Stimulated activated CD4-positive, alpha-beta T cell treated with anti-CD3 and anti-CD28 coated beads, Interleukin-2, amount 100 ng/mL, for 24 hours (primary cell): ENCODE measurements at places on chromosomes 5 and 9.

DNA sequence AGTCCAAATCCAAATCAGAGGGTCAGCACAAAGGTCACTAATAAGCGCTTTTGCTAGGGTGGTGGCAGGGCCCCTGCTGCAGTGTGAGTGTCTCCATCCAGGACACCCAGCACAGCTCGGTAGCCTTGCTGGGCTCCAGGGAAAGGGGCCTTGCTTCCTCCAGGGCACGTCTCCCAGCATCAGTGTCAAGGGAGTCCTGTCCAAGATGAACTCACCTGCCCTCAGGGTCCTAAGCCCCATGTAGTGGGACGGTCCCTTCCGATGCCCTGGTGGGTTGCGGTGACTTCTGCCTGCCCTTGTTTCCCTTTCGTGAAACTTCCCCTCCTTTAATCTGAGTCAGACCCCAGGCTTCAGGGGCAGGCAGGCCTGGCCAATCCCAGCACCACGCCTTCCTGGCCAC, 101.7 kb downstream of the ZNF354C start:
- DNase-seq, result no peak

DNA sequence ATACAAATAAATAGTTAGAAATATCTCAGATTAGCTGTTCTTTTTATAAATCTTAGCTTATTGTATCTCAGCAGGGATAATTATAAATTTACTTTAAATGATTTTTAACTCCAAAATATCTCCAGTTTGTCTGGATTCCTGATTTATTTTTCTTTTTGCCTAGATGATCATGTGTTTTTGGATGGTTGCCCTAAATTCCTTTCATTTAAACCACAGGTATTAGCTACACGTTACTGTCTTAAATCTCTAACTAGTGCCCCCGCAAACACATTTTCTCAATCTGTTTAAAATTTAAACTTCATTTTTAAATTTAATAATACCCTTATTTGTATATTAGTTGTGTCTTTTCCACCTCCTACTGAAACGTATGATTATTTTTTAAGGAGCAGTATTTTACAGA, 5.6 kb downstream of the FER start:
- no peak for DNase-seq

GRCh38 chr9:111969061-111969460, 72.4 kb downstream of the UGCG start:
- DNase-seq, result no peak

DNA sequence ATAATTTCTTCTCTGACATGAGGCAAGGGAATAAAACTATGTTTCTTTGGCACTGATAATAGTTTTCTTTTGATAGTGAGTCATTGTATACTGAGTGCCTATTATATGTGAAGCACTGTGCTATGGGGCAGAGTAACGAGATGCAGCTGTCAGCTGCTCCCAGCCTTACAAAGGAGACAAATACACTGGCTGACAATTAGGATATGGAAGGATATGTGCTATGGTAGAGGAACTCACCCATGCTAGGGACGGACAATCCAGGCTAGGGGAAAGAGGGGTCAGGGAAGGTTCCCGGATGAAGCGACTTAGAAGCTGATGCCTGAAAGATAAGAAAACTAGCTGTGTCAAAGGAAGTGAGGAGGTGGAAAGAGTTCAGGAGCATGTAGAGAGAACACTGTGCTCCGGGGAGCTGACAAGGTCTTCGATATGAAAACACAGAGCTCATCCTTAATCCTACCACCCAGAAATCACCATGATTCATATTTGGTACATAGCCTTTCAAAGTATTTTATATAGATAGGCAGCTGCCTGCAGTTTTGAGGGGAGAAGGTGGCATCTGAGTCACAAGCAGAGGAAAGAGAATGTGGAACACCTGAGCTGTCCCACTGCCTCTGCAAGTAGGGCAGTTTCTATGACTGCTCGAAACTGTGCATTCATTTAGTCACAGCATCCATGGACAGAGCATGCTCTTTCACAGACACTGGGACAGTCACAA, 12.1 kb downstream of the BSPRY start:
- DNase-seq, result peak; percentile 27

GRCh38 chr9:108664309-108665255, 191.2 kb downstream of the ACTL7B start:
- DNase-seq, result no peak
